ENCODE measurements at places on chromosomes 2 and 18.
A peak's percentile ranks its signal among the peaks of the same experiment; 100 is the strongest.

GRCh38 chr18:46374850-46375249 is 270.7 kb downstream of the HAUS1 start:
- no peak for DNase-seq

DNA sequence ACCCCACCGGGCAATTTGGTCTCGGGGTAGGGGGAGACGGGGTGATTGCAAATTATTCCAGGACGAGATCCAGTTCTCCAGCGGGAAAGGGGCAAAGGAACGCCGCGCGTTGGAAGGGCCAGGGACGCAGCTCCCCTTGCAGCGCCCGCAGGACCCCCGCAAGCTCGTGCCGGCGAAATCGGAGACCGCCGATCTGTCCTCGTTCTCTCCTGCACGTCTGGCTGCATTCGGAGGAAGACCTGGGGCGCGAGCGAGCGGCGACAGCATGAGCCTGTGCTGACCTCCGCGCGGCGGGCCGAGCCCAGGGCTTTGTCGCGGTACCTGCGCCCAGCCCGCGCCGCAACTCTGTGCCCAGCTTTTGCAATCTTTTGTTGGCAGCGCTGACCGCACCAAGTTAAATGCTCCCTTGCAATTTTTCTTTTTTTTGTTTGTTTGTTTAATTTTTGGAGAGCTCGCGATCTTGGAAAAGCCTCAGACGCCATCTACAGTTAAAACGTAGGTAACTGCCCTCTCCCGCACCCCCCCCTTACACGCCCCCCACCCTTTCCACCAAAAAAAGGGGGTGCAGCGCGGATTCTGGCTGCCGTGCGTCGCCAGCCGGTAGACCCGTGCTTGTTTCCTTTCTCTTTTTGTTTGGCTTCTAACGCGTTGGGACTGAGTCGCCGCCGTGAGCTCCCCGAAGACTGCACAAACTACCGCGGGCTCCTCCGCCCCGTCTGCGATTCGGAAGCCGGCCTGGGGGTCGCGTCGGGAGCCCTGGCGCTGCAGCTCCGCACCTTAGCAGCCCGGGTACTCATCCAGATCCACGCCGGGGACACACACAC is 667 bp downstream of the TRIB2 start:
- DNase-seq, result peak; percentile 48

GRCh38 chr2:53111004-53111403 is 656.6 kb upstream of the CHAC2 start:
- no peak for DNase-seq

GRCh38 chr2:226140594-226140993 is 659.0 kb downstream of the IRS1 start:
- DNase-seq, result no peak

DNA sequence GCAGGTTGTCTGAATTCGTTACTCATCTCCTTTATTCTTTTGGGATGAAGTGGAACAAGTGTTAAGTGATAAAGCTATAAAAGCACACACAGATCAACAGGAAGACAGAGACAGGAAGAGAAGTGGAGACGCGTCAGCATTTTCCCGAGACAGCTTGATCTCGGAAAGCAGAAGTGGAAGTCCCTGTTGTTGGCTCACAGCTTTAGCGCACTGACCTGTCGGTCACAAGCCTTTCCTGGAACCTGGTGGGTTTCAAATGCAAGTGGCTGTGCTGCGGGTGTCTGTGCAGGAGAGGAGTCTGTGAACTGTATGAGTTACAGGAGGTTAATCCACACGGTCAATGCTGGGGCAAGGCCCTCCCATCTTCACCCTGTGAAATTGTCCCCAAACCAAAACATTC is 116.6 kb upstream of the PELI1 start:
- no peak for DNase-seq

DNA sequence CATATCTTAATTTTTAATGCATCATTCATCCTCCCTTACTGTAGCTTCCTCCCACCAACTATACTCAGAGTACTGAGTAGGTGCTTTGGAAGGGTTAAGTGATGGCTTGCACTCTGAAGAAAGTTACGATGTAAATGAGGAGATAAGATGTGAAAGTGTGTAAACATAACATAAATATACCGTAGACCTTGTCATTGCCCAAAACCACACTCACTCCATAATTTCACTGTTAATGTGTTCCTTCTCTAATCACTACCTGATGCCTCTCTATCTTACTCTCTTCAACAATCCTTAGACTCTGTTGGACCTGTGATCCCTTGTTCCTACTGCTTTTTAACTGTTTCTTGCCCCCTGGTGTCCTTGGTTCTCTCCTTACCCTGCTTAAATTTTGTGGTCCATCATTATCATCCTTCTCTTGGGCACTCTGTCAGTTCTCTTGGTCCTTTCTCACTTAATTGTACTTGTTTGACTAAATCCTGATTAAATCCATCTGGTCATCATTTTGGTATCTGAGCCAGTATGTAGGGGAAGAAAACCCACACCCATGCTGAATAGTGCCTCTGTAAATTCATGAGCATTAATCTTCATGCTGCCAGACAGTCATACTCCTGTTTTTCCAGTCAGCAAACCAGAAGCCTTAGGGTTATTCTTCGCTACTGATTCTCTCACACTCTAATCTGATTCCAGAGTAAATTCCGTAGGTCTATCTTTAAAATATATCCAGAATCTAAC is 45.0 kb downstream of the PMS1 start:
- no peak for DNase-seq

- no peak for DNase-seq
Measured at GRCh38 chr2:199019898-199020507, 437.7 kb downstream of the SATB2 start.

DNA sequence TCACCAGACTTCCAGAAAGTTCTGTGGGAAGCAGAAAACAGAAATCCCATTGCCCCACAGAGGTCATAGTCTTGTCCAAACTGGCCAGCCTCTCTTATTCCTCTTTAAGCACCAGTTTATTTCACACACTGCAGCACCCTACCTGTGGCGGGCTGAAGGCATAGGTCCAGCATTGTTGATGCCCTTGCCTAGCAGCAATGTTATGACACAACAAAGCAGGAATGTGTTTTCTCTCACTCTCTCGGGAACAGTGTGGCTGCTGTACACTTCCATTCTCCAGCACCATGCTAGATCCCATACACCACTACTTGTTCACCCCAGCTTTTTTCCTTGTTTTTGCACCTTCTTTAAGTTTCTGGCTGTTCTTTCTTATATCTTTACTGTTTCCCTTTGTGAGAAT is 181.6 kb downstream of the DNAH6 start:
- DNase-seq, result no peak

GRCh38 chr2:232260075-232260474 is 118.5 kb upstream of the ALPP start:
- DNase-seq, result no peak

- DNase-seq, result no peak
Measured at GRCh38 chr2:68770271-68771111, 35.9 kb downstream of the ARHGAP25 start.

All from stimulated activated CD4-positive, alpha-beta T cell treated with anti-CD3 and anti-CD28 coated beads, Interleukin-2, amount 100 ng/mL, for 4 hours (primary cell).